ENCODE measurements at places on chromosomes 11 and 22.

- DNase-seq = no peak
Measured at GRCh38 chr11:3170756-3171650, 5.9 kb upstream of the OSBPL5 start.

GRCh38 chr22:44362249-44363012, 49.7 kb upstream of the SHISAL1 start:
- no peak for DNase-seq

GRCh38 chr11:83521647-83522596, 235.8 kb upstream of the CCDC90B start:
- DNase-seq = peak; percentile 4

GRCh38 chr22:43042101-43042780, 27.3 kb upstream of the PACSIN2 start:
- no peak for DNase-seq

DNA sequence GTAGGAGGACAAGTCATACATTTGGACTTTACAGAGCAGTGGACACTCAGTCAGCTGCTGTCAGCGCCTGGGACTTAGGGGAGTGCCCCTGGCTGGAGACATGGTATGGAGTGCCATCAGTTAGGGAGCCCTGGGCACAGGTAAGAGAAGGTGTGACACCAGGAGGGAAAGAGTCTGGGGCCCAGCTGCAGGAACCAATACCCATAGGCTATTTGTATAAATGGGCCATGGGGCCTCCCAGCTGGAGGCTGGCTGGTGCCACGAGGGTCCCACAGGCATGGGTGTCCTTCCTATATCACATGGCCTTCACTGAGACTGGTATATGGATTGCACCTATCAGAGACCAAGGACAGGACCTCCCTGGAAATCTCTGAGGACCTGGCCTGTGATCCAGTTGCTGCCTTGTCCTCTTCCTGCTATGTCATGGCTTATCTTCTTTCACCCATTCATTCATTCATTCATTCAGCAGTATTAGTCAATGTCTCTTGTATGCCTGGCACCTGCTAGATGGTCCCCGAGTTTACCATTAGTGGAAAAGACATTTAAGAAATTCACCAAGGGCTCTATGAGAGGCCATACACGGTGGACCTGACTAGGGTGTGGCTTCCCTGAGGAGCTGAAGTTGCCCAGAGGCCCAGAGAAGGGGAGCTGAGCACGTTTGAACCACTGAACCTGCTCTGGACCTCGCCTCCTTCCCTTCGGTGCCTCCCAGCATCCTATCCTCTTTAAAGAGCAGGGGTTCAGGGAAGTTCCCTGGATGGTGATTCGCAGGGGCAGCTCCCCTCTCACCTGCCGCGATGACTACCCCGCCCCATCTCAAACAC, 850 bp upstream of the MIF start:
- DNase-seq = no peak

- DNase-seq = peak; percentile 16
Measured at GRCh38 chr11:66289548-66290329, 796 bp upstream of the YIF1A start.

- DNase-seq = peak; percentile 10
Measured at GRCh38 chr22:40953471-40953870, 2.3 kb downstream of the RBX1 start.

- no peak for DNase-seq
Measured at GRCh38 chr22:39935612-39936011, 24.6 kb upstream of the TMA7B start.

DNA sequence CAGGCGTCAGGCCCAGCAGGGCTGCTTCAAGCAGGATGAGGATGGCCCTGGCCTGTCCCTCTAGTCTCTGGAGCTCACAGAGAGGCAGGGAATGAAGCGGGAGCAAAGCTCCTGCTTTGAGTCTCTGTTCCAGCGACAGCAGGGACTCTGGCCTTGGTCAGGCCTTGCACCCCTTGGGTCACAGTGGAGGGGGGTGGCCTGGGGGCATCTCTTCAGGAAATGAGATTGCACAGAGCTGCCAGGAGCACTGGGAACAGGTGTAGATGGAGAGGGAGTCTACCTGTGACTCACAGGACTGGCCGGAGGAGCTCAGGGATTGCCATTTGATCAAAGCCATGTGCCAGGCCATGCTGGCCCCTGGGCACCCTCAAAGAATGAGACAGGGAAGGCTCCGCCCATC, 1.6 kb downstream of the ANO1 start:
- no peak for DNase-seq

- peak; percentile 49 for DNase-seq
Measured at GRCh38 chr11:63951779-63952536, 13.2 kb downstream of the NAA40 start.

DNA sequence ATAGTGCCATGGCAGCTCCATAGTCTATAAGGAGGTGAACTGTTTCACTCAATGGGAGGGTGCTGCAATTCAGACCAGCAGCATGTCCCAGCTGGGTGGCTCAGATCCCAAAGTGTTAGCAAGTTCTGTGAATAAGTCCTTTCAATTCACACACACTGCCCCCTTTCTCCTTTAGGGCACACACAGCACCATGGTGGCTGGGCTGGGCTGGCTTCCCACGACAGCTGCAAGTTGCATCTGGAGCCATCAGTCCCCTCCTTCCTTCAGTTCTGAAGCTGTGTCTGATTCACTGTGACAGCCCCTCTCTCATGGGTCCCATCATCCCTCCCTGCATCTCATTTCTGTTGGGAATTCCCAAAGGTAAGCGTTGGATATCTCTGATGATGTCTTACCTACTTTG, 324.1 kb upstream of the NCAM1 start:
- DNase-seq = no peak

- no peak for DNase-seq
Measured at GRCh38 chr22:36725366-36726006, 21.9 kb upstream of the CACNG2 start.

GRCh38 chr22:31036671-31037550, 44.2 kb upstream of the SMTN start:
- DNase-seq = peak; percentile 49

- DNase-seq = peak; percentile 9
Measured at GRCh38 chr11:33775832-33776470, 1.6 kb upstream of the FBXO3 start.

- DNase-seq = no peak
Measured at GRCh38 chr11:95296621-95297025, 65.6 kb upstream of the SESN3 start.

- DNase-seq = no peak
Measured at GRCh38 chr11:61710019-61710418, 29.8 kb downstream of the DAGLA start.

- peak; percentile 84 for DNase-seq
Measured at GRCh38 chr11:74611369-74611861, 19.0 kb downstream of the POLD3 start.

GRCh38 chr11:105719073-105719822, 109.4 kb downstream of the GRIA4 start:
- no peak for DNase-seq

DNA sequence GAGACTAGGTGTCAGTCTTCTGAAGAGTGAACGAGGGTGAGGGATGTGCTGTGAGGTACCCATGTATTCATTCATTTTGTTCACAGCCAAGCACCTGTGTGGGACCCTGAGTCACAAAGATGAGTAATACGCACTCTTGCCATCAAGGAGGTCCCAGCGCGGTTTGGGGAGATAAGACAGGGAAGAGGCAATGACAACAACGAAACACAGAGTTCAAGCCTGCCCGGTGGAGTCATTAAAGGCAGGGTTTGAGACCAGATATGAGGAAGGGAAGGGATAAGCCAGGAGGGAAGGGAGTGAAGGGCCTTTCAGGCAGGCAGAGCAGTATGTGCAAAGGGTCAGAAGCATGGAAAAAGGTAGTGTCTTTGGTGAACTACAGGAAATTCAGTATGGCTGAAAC, 4.6 kb downstream of the DCHS1 start:
- no peak for DNase-seq

DNA sequence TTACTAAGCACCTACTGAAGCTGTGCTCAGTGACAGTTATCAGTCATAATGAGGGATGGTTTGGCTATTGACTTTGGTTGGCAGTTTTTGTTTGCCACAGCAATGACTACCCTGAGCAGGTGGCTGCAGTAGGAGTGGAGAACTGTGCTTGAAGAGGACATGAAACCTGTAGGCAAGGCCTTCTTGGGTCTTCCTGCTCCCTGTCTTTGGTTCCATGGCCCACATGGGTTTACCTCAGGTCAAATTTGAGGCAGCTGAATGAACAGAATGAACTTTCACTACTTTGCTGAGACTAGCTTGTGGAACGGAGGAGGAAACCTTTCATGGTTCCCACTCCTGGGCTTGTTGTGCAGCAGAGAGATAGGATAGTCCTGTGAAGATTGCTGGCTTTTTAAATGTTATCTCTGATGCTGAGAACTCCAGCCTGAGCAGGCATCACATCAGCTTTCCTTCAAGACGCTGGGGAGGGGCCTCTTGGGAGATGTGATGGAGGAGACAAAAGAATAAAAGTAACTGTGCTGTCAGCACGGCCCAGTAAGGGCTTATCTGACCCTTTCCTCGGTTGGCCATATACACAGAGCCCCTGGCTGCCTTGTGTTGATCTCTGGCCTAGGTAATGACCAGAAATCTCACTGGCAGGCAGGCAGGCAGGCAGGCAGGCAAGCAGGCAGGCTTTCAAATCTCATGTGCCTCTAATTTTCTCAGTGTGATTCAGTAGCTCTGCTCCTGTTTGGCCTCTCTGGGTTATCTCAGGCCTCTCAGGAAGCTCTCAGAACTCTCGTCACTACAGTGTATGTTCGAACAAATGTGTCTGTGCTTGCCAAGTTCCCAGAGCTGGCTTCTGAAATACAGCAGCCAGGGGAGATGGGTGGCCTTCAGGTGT, 12.0 kb downstream of the STIM1 start:
- DNase-seq = peak; percentile 81

- DNase-seq = no peak
Measured at GRCh38 chr11:35626501-35626900, 8.2 kb downstream of the FJX1 start.

DNA sequence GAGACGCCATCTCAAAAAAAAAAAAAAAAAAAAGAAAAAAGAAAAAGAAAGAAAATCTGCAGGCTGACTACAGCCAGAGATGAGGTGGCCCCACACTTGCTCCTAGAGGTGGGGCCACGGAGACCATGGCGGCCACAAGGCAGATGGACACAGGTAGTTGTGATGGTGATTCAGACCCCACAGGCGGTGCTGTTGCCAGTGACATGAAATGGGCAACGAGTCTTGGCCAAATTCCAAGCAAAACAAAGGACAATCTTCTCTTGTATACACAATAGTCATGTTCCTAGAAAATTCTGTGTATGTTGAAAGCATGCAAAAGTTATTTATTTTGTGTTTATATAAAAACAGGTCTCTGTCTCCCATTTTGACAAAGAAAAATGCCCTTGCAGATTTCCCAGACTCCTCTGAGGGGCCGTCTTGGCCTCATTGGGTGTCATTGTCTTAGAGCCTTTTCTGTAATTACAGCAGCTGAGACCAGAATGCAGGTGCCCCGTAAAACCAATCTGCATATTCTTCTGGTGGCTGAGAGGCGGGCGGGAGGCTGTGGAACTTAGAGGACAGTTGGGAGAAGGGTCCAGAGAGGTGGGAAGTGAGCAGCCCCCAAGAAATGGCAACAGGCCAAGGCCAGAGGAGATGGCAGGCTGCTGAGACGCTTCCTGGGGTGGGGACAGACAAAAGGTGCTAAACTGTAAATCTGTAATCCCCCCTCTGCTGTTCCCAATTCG, 22.5 kb upstream of the DAGLA start:
- no peak for DNase-seq

DNA sequence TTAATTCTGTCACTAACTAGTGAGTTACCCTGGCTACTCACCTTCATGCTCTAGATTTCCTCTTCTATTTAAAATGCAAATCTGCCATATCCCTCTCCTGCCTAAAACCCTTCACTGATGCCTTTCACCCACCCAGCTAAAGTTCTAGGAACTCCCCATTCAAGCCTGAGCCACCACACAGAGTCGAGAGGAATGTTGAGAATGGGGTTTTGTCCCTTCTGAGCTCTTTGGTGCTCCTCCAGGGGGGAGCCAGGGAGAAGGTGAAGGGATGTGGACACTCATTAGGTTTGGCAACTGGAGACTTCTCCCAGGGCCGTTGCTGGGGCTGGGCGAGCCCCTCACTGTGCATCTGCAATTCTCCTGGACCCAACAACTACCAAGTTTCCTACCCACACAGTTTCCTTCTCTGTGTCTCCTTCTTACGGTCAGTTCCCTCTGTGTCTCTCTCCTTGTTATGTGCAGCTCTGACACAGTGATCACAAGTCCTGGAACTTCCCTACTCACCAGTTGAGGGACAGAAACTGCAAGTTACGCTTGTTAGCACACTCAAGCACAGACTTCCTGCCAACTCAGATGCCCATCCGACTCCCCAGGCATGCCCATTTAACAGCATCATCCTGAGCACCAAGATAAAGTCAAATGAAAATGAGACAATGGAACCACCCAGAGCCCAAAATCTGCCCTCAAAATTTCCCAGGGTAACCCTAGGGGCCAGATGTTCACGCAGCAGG, 6.5 kb upstream of the IL10RA start:
- no peak for DNase-seq

GRCh38 chr11:128830290-128831173, 36.6 kb downstream of the KCNJ1 start:
- no peak for DNase-seq

GRCh38 chr11:7252683-7253213, 1.0 kb downstream of the SYT9 start:
- no peak for DNase-seq

DNA sequence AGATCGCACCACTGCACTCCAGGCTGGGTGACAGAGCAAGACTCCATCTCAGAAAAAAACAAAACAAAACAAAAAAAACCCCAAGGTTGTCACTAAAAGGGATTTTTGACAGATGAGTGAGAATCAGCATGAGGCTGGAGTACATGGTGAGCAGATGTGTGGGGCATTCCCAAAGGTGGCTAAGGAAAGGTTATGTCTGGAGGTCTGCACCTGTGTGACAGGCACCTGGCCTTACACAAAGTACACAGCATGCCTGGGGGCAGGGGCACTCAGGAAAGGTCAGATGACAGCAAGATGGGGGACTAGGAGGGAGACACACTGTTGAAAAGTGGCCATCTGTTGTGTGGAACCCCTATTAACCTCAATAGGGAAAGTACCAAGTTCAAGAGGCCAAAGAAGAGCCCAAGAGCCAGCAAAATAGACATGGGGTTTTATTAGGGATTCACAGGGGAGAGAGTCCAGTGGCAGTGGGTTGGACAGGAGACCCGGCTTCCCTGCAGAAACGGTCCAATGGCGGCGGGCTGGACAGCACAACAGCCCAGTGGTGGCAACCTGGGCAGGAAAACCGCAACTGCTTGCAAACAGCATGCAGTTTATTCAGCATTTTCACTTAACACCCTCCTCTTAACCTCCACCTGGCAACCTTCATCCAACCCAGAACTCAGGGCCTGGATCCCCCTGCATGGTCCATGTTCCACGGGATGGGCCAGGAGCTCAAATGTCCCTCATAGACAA, 101.1 kb downstream of the MICAL2 start:
- DNase-seq = no peak

- no peak for DNase-seq
Measured at GRCh38 chr22:47357086-47357485, 594.6 kb downstream of the TBC1D22A start.

Measured in cardiac fibroblast (primary cell).